ENCODE measurements at places on chromosomes 5 and 9. TPM values are rescaled to one million over a fixed set of nuclear protein-coding genes. Genes with fewer than 3 reads are reported as not detected.

The CCDC187 gene
- not detected for total RNA-seq

The STKLD1 gene
- 8.3 TPM for total RNA-seq

The SERF1B gene
- 36.5 TPM for total RNA-seq

The ANKRD34B gene
- total RNA-seq = not detected

The HTR4 gene
- total RNA-seq = 1.7 TPM
